Activated CD4-positive, alpha-beta T cell treated with anti-CD3 and anti-CD28 coated beads, Interleukin-2, amount 10 ng/mL, durations not matched to agents 7 days and 5 days (primary cell): ENCODE measurements at places on chromosomes 1 and 21. TPM values are rescaled to one million over a fixed set of nuclear protein-coding genes. Genes with fewer than 3 reads are reported as not detected.
A peak's percentile ranks its signal among the peaks of the same experiment; 100 is the strongest.

GRCh38 chr1:199799116-199799515 lies 228.4 kb upstream of the NR5A2 start:
- peaks cover 11% of the 10 kb centered on the region for H3K27me3 ChIP-seq
- no peaks in the 10 kb centered on the region for H3K4me1 ChIP-seq
- H3K4me3 ChIP-seq = no peak overlapping the region
- no peaks in the 10 kb centered on the region for H3K36me3 ChIP-seq
- DNase-seq = no peak
- no peak overlapping the region for H3K27ac ChIP-seq

- H3K27me3 ChIP-seq = peaks cover 3% of the 10 kb centered on the region
- H3K4me1 ChIP-seq = no peaks in the 10 kb centered on the region
- H3K4me3 ChIP-seq = no peak overlapping the region
- H3K27ac ChIP-seq = no peak overlapping the region
Observed at GRCh38 chr1:171221665-171222591, 26.4 kb upstream of the FMO1 start.

GRCh38 chr1:193451001-193451400 lies 264.6 kb upstream of the B3GALT2 start:
- H3K4me3 ChIP-seq = no peak overlapping the region
- DNase-seq = no peak
- H3K27me3 ChIP-seq = no peaks in the 10 kb centered on the region

DNA sequence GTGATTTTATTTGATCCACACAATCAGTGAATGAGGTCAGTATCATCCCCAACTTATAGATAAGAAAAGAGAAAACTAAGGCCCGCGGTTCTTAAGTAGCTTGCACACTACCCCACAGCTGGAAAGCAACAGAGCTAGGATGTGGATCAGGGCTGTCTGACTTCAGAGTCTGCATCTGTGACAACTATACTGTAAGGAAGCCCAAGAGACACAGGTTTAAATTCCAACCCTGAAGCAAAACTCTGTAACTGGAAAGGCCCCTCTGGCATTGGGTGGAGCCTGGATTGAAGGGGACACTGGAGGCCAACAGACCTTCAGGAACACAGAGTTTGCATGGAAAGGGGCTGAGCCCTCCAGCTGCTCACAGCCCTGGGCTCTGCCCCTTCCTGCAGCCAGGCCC lies 40.2 kb downstream of the LGR6 start:
- no peak overlapping the region for H3K4me3 ChIP-seq
- H3K27ac ChIP-seq = no peak overlapping the region
- H3K27me3 ChIP-seq = peaks cover 10% of the 10 kb centered on the region
- H3K36me3 ChIP-seq = no peaks in the 10 kb centered on the region

DNA sequence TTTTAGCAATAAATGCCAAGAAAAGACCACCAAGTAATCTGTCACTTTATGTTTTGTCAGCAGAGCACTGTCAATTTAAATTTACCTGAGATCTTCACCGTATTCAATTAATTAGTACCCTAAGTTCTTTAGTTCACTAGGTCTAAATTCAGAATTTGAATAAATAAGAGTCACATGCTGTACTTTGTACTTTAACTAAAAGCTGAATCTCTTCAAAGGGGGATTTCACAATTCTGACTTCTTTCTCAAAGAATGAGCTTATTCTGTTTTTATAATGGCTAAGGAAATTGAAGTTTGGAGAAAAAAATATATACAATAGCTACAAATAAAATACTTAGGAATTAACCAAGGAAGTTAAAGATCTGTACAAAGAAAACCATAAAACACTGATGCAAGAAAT lies 2.1 kb upstream of the GNG5 start:
- H3K27me3 ChIP-seq = no peaks in the 10 kb centered on the region
- DNase-seq = no peak
- H3K36me3 ChIP-seq = peaks cover 20% of the 10 kb centered on the region
- no peak overlapping the region for H3K27ac ChIP-seq
- peaks cover 23% of the 10 kb centered on the region for H3K4me1 ChIP-seq

GRCh38 chr1:3863231-3863935 lies 6.1 kb downstream of the DFFB start:
- peaks cover 12% of the 10 kb centered on the region for H3K36me3 ChIP-seq
- no peak overlapping the region for H3K4me3 ChIP-seq
- H3K27me3 ChIP-seq = no peaks in the 10 kb centered on the region
- H3K4me1 ChIP-seq = peaks cover 11% of the 10 kb centered on the region
- DNase-seq = no peak

DNA sequence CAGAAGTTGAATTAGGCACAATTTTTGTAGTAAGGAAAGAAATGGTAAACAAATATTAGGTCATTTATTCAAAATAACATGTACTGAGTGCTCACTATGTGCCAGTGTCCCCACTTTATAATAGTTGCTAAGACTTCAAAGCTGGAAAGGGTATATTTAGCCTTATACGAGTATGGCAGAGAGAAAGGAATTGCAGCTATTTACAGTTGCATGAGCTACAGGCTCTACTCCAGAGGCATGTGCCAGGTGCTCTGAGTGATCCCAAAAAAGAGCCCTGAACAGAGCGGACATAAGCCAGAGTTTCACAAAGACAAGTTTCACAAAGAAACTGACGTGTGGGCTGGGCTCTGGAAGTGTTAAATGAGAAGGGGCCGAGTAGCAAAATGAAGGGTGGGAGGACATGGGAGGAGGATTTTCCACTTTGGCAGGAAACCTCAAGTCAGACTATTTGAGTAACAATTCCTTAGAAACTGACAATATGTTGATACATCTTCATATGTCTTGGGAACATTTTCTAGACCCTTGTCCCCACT lies 40.9 kb downstream of the FASLG start:
- peaks cover 51% of the 10 kb centered on the region for H3K4me1 ChIP-seq
- H3K27ac ChIP-seq = peak overlapping the region; percentile 93
- peaks cover 4% of the 10 kb centered on the region for H3K27me3 ChIP-seq
- peak overlapping the region; percentile 61 for H3K4me3 ChIP-seq
- DNase-seq = no peak

DNA sequence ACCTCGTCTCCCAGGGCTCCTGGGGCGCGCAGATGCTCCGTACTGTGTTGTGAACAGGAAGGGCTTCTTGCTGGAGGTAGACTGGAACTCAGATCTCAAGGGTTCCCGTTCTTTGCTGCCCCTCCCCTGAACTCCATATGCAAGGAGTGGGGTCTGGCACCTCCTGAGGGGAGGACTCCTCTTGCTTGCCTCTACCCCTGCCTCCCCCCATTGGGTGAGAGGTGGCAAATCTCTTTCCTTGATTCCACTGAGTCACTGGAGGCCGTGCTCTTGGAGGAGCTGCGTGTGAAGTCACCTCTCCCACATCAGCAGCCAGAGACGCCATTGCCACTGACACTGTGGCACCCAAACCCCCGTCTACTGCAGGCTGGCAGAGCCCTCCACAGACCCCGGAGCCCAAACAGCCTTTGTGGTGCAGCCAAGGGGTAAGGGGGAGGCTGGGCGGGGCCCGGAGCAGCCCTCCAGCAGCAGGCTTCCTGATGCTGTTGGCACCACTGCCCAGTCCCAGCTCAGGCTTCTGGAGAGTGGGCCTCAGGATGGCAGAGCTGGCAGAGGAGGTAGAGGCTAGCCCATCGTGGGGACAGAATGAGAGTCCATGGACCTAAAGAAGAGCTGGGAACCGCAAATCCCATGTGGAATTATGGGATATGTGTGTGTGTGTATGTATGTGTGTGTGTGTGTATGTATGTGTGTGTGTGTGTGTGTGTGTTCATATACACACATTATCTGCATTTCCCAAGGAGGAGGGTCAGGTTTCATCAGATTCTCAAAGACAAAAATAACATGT lies 104.9 kb upstream of the RUNX3 start:
- peaks cover 70% of the 10 kb centered on the region for H3K4me1 ChIP-seq
- peaks cover 1% of the 10 kb centered on the region for H3K36me3 ChIP-seq
- peaks cover 1% of the 10 kb centered on the region for H3K27me3 ChIP-seq

GRCh38 chr1:114024049-114024448 lies 44.8 kb downstream of the OLFML3 start:
- no peak overlapping the region for H3K4me3 ChIP-seq
- H3K36me3 ChIP-seq = no peaks in the 10 kb centered on the region
- H3K27ac ChIP-seq = no peak overlapping the region
- no peak for DNase-seq

- H3K36me3 ChIP-seq = no peaks in the 10 kb centered on the region
- no peaks in the 10 kb centered on the region for H3K4me1 ChIP-seq
- no peak overlapping the region for H3K27ac ChIP-seq
- no peak for DNase-seq
Observed at GRCh38 chr1:205416322-205416721, 5.5 kb downstream of the LEMD1 start.

DNA sequence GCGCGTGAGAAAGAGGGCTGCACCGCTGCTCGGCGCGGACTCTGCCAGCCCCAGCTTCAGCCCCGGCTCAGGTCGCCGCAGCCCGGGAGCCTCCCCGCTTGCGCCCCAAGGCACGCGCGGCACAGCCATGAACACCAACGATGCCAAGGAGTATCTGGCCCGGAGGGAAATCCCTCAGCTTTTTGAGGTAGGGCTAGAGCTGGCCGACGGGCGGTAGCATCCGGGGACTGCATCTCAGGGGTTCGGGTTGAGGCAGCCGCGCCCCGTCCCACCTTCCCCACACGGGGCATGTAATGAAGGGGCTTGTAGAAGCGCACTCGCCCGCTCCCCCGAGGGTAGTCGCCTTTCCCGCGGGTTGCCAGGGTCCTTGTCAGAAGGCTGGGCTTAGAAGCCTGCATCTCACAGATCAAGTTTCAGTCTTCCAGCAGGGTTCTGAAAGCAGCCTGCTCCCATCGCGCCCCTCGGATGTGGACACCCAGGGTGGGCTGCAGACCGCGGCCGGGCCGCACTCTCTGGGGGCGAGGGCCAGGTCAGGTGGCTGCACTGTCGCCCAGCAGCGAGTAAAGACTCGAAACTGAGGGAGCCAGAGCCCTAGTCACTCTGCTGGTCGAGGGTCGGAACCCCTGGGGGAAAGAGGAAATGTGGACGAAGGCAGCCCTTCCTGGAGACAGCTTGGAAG lies 507 bp downstream of the AK5 start:
- DNase-seq = peak; percentile 41
- H3K27ac ChIP-seq = peak overlapping the region; percentile 37
- peak overlapping the region; percentile 69 for H3K4me3 ChIP-seq
- peaks cover 10% of the 10 kb centered on the region for H3K27me3 ChIP-seq

DNA sequence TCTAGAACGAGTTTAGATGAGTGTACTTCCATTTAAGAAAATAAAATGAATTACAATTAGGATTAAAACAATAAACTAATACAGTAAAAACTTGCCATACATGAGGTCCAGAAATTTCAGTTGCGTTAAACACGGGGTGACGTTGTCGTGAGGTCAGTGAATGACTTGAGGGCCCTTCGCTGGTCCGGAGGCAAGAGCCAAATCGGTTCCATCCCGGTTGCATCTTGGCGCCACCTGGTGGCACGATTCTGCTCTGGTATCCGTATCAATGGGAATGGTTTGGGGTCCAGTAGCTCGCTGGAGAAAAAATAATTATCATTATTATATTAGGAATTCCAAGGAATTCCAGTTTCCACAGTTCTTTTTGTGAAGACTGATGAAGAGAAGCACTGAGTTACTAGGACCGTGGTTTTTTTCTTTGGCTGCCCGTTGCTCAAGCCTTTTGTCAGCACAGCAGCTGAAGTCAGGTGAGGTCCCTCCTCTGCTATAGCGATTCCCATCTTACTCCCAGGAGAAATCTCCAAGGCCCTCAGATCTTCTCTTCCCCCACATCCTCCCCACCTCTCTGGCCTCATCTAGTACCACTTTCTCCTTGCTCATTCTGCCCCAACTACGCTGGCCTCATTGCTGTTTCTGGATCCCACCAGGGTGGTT lies 161.4 kb downstream of the SLC35F3 start:
- peaks cover 2% of the 10 kb centered on the region for H3K27me3 ChIP-seq
- no peaks in the 10 kb centered on the region for H3K4me1 ChIP-seq
- no peak overlapping the region for H3K4me3 ChIP-seq
- peak; percentile 65 for DNase-seq

GRCh38 chr1:53766831-53767405 lies 28.0 kb upstream of the GLIS1 start:
- H3K4me3 ChIP-seq = peak overlapping the region; percentile 48
- no peaks in the 10 kb centered on the region for H3K27me3 ChIP-seq
- peaks cover 36% of the 10 kb centered on the region for H3K36me3 ChIP-seq
- DNase-seq = no peak

DNA sequence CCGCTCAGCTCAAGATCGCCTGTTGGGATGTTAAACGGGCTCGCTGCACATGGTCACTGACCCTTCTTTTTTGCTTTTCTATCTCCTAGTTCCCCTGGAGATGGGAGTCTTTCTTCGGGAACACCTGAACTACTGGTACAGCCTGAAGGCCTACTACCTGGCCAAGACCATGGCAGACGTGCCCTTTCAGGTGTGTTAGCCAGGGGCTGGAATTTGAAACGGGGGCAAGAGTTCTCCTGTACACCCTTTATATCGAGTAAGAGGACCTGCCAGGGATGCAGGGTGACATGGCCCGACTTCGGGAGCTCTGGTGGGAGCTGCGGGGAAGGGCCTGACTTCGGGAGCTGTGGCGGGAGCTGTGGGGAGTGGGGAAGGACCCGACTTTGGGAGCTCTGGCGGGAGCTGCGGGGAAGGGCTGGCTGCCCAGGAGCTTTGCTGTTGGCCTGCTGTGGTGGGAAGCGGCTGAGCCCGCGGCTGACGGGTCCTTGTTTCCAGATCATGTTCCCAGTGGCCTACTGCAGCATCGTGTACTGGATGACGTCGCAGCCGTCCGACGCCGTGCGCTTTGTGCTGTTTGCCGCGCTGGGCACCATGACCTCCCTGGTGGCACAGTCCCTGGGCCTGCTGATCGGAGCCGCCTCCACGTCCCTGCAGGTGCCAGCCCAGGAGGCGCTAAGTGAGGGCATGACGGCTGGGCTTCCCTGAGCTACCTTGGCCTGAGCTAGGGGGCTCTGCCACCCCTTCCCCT lies 24.0 kb downstream of the TFF3 start:
- no peak overlapping the region for H3K4me3 ChIP-seq
- no peak overlapping the region for H3K27ac ChIP-seq
- peaks cover 10% of the 10 kb centered on the region for H3K36me3 ChIP-seq
- no peak for DNase-seq
- no peaks in the 10 kb centered on the region for H3K27me3 ChIP-seq
- no peaks in the 10 kb centered on the region for H3K4me1 ChIP-seq

Gene KLF17
- total RNA-seq = not detected

Gene RHCE
- not detected for total RNA-seq

Gene AMY1A
- total RNA-seq = not detected

Gene CFAP45
- total RNA-seq = 0.25 TPM

Gene TEDDM1
- not detected for total RNA-seq

Gene CFAP298
- 40.2 TPM for total RNA-seq

Gene MNDA
- total RNA-seq = not detected

Gene EXTL1
- not detected for total RNA-seq

Gene DCST1
- total RNA-seq = not detected

Gene GBP7
- not detected for total RNA-seq

Gene EEIG2
- total RNA-seq = 16.3 TPM
